ENCODE measurements at places on chromosomes 3 and 15.

DNA sequence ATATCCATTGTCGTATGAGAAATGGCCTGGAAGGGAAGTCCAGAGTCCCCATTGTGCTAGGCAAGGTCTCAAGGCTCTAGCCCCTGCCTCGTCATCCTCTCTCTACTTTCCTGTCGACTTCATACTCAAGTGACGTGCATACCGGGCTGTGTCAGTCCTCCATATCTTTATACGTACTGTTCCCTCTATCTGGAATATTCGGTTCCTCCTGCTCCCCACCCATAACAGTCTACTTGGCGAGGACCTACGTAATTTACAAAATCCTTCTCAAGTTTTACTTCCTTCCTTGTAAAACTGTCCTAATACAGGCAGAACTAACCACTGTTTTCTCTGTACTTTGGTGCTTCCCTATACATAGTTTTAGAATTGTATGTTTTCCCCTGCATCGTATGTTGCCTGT is 2.2 kb upstream of the ALPK3 start:
- no peak for DNase-seq

DNA sequence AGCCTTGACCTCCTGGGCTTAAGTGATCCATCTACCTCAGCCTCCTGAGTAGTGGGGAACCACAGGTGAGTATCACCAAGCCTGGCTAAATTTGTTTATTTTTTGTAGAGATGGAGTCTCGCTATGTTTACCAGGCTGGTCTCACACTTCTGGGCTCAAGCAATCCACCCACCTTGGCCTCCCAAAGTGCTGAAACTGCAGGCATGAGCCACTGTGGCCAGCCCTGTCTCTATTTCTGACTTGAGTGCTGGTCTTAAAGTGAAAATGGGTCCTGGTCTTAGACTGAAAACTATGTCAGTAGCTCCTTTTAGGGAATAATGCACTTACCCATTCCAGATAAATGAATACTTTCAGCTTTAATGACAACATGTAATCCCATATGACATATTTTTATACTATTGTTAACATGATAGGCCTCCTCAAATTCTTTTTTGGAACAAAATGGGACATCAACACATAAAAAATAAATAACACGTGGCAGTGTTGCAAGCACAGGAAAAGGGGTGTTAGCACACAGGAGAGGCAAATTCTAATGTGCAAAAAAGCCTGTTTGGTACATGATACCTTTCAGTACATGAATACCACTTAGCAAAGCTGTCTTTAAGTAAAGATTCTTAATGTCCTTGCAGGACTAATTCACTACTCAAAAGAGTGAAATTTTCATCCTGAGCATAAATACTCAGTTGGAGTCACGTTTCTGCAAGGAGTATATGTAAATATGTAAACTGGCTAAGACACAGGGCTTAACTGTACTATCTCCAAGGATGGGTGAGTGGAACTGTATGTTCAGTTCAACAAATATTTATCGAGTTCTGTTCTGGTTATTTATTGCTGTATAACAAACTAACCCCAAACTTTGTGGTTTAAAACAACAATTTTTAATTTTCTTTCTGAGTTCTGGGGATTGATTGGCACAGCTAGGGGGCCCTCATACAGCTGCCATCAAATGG is 194.7 kb downstream of the NR1D2 start:
- DNase-seq, result no peak

DNA sequence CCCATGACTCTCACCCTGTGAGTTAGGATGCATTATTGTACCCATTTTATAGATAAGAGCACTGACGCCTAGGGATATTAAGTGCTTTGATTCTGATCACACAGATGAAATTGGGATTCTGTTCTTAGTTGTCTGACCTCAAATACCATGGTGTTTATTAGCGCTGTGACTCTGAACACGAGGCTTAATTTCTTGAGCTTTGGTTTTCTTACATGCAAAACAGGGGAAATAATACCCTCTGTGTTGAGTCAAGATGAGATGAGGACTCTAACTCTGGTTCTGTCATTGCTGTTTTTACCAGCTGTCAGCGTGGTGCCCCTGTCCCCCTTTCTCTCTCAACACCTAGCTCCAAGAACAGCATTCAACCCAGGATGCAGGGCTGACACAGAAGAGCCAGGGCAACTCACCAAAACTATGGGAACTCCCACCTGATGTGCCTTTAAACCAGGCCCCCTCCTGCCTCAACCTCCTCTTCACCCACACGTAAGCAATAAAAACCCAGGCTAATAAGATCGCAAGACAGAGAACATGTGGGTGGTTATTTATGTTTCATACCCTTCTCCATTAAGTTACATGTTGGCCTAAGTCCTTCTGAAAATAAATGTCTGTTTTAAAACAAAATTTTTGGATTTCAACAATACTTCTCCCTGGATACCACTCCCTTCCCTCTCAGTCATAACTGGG is 100.1 kb upstream of the SPATA12 start:
- no peak for DNase-seq

- peak; percentile 21 for DNase-seq
Observed at GRCh38 chr3:1987980-1988379, 110.7 kb upstream of the CNTN4 start.

DNA sequence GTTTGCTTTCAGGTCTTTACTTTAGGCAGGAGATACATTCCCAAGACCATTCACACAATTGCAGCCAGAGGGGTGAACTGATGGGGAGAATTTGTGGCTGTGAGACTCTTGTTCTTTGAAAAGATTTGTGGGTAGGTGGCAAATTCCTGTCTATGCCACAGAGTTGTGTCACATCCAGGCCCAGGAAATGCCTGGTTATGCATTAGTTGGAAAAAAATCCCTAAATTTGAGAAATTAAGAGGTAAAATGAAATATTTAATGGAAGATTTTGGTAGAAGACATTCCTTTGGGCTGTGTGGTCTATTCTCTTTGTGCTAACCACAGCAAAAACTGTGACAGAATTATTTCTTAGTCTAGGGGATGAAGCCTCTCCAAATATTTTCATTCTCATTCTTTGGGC is 28.8 kb downstream of the SAMMSON start:
- DNase-seq, result no peak

- DNase-seq, result no peak
Observed at GRCh38 chr3:140552898-140553297, 125.0 kb upstream of the TRIM42 start.

GRCh38 chr15:45180648-45181436 is 6.9 kb downstream of the SHF start:
- no peak for DNase-seq

- DNase-seq, result no peak
Observed at GRCh38 chr15:101431748-101432147, 57.8 kb downstream of the PCSK6 start.

DNA sequence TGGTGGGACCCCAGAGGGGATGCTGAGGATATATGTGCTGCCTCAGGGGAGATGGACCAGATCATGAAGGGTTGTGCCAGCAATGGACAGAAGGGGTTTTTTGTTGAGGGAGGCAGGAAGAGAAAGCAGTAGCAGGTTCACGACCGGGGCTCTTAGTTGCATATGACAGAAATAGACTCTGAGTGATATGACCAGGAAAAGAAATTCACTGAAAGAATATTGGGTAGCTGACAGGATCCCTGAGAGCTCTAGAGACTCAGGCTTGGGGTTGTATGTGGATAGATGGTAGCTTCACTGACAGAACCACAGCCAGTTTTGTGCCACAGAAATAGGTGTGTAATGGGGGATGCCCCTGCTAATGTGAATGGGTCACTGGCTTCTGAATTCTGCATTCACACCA is 241.6 kb downstream of the ZNF621 start:
- no peak for DNase-seq

DNA sequence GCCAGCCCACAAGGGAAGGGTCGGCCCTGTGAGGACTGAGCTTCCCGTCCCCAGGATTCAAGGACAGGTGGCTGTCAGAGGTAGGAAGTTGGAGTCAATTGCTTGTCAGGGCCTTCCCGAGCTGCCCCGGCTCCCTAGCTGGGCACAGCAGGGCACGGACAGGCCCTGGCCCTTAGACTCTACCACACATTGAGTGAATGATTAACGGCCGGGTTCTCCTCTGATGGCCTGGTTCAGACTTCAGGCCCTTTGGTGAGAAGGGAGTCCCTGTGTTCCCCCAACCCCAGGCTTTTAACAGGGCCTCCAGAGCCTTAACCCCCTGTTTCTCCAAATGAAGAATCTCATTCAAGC is 16.4 kb upstream of the FGD5 start:
- DNase-seq, result no peak

DNA sequence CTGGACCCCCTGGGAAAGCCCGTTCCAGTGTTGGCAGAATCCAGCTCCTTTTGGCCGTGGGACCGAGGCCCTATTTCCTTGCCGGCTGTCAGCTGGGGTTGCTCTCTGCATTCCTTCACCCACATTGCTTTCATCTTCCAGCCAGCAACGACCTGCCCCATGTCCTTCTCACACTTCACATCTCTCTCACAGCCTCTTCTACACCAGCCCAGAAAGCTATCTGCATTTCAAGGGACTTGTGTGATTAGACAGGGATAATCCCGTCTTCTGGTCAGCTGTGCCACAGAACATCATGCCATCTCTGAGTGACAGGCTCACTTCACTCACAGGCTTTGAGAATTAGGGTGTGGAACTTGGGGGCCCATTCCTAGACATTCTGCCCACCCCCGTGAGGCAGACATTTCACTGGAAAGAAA is 16.4 kb downstream of the EFCC1 start:
- DNase-seq, result no peak

DNA sequence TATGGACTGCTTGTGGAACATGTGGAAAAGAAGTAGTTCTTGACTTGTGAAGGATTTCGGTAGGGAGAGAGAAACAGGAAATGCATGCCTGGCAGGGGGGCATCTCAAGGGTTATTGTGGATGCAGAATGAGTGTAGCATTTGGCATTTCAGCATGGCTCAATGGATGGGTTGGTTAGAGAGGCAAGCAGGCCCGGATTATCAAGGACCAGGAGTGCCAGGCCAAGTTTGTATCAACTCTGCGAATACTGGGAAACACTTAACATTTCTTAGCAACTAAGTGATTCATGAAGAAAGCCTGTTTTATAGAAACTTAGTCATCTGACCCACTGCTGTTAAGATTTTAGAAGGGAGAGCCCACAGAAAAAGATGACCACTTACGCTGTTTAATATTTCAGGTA is 33.6 kb downstream of the KIF15 start:
- DNase-seq, result no peak

- no peak for DNase-seq
Observed at GRCh38 chr3:119636891-119637611, 23.3 kb downstream of the POPDC2 start.

GRCh38 chr15:65339920-65340319 is 35.4 kb downstream of the RNU5B-1 start:
- no peak for DNase-seq

DNA sequence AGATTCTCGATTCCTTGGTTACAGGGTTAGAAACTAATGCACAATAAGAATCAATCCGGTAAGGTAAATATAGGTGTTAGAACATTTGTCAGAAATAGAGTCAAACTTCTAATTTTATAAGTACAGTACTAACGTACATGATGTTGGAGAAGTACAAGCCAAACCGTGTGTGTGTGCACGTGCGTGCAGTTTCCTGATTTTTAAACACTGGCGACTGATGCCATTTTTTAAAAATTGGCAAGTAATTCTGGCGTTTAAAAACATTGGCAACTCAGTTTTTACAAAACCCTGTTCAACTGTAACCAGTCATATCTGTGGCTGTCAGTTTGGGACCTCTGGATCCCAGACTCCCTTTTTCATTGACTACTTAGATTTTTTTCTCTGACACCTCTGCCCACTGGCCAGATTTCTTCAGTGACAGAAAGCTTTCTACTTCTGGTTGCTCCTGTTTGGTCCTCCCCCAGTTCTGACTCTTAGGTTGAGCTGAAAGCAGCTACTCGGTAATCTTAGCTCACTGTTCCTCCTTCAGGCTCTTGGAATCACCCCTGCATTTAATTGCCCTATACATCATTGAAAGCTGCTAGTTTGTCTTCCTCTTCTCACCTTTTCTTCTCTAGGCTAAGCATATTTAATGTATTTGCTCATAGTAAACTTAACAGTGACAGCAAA is 843 bp downstream of the ATG7 start:
- no peak for DNase-seq

- DNase-seq, result no peak
Observed at GRCh38 chr15:71892335-71892734, 82.0 kb downstream of the NR2E3 start.

- no peak for DNase-seq
Observed at GRCh38 chr3:170410428-170411029, 8.1 kb upstream of the CLDN11 start.

- no peak for DNase-seq
Observed at GRCh38 chr3:153906366-153906765, 214.8 kb upstream of the ARHGEF26 start.

GRCh38 chr3:98786364-98787006 is 23.3 kb downstream of the ST3GAL6 start:
- no peak for DNase-seq

DNA sequence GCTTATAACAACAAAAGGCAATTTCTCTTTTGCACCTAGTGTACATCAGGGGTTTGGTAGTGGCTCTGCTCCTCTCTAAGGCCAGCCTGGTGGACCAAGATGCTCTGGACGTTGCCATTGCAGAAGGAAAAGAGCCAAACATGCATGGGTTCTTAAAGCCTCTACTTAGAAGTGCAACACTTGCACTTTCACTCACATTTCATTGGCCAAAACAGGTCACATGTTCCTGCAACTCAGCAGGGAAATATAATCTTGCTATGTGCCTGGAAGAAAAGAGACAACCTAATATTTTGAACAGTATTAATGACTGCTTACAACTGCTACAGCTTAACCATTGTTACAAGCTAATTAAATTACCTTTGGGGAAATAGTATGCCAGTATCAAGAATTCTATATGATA is 182.9 kb downstream of the IL5RA start:
- no peak for DNase-seq

DNA sequence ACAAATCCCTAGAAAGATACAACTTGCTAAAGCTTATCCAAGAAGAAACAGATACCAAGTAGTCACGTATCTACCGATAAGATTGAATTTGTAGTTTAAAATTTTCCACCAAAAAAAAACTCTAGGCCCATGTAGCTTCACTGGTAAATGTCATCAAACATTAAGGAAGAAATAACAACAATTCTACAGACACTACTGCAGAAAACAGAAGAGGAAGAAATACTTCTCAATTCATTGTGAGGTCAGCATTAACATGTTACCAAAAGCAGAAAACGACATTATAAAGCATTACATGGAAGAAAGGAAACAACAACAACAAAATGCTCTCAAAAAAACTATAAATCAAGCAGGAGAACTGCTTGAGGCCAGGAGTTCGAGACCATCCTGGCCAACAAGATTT is 27.5 kb upstream of the TM4SF19 start:
- no peak for DNase-seq
